Lung (tissue), 17 donors: ENCODE measurements at places on chromosomes 5 and 9. TPM values are rescaled to one million over a fixed set of nuclear protein-coding genes. Genes with fewer than 3 reads are reported as not detected.

Gene TSSK1B
- total RNA-seq, result 0.14 TPM

Gene PROB1
- total RNA-seq, result 2.2 TPM

DNA sequence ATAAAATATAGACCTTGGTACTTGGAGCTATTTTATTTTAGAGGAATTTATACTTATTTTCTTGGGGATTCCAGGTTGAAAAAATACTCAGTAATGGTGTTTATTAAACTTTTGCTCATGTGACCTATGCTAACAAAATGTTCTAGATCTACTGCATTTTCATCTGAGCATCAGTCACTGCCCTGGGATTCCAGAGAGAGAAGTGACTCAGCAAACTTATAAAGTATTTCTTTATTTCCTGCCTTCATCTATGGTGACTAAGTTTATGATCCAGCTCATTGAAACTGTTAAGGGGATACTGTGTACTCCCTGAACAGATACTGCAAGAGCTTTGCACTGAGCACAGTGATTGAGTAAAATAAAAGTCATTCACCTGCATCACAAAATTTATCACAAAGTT, 298.5 kb upstream of the CDH18 start:
- H3K27me3 ChIP-seq, result no peaks in the 10 kb centered on the region
- no peak for DNase-seq
- H3K4me1 ChIP-seq, result no peaks in the 10 kb centered on the region
- H3K4me3 ChIP-seq, result no peak overlapping the region
- no peaks in the 10 kb centered on the region for H3K36me3 ChIP-seq
- no peak overlapping the region for H3K27ac ChIP-seq

DNA sequence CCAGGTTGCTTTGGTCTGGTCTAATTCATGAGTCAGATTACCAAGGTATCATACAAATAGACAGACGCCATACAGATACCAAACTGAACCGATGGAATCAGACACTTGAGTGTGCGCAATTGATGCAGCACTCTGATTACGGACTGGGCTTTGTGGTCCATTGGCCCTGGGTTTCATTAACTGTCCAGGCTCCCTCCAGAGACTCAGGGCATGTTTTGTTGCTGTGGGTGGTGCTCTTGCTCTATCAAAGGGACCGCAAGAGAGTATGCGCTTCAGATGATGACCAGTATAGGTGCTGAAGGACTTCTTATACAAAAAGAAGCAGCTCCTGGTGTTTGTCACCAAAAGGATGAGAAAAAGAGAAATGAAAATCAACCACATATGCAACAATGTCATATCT, 36.9 kb upstream of the ANKRD55 start:
- no peak overlapping the region for H3K27ac ChIP-seq
- H3K36me3 ChIP-seq, result no peaks in the 10 kb centered on the region
- H3K4me3 ChIP-seq, result no peak overlapping the region
- peaks cover 27% of the 10 kb centered on the region for H3K4me1 ChIP-seq

DNA sequence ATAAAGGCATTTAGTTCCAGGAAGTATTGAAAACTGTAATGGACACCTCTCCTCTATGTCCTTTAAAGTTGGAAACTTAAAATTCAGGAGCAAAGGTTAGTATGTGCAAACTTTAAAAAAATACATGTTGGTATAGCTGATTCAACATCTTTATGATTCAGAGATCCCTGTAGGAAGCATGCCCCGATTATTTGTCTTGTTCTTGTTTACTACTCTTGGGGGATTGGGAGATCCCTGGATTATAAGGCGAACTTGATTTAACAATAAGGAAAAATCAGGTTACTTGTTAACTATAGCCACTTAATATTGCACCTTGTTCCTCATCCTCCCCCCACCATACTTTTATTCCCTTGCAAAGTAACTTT, 1.7 kb downstream of the F2RL1 start:
- no peak for DNase-seq
- peaks cover 5% of the 10 kb centered on the region for H3K27me3 ChIP-seq
- H3K27ac ChIP-seq, result no peak overlapping the region

DNA sequence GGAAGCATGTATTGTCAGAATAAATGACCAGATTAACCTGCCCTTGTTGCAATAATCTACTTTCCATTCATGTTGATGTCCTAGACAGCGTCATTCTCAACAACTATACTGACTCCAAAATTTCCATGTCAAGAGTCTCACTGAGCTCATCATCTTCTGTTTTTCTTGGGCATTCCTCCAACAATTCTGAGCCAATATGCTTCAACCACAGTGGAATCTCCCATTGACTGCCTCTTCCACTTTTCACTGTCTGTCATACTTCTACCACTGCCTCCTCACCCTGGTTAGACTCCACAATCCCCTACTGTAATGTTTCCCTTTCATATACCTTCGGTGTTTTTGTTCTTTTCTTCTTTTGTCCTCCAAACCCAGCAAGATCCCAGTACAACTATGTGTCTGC, 162.8 kb downstream of the TLE1 start:
- H3K27ac ChIP-seq, result no peak overlapping the region
- H3K4me3 ChIP-seq, result no peak overlapping the region
- DNase-seq, result no peak
- H3K27me3 ChIP-seq, result no peaks in the 10 kb centered on the region
- H3K36me3 ChIP-seq, result no peaks in the 10 kb centered on the region
